Activated T-cell treated with anti-CD3 and anti-CD28 coated beads, Interleukin-2, amount 50 U/mL, for 1 hour (primary cell): ENCODE measurements at places on chromosomes 7 and 10.

GRCh38 chr7:96233528-96234154, 88.3 kb downstream of the SLC25A13 start:
- no peak for DNase-seq

- peak; percentile 51 for DNase-seq
Observed at GRCh38 chr7:150631866-150632864, at the start of gene GIMAP6. GIMAP6 (minus strand) TSS chr7:150632385; CDS start chr7:150630142, 2,243 bp downstream.

DNA sequence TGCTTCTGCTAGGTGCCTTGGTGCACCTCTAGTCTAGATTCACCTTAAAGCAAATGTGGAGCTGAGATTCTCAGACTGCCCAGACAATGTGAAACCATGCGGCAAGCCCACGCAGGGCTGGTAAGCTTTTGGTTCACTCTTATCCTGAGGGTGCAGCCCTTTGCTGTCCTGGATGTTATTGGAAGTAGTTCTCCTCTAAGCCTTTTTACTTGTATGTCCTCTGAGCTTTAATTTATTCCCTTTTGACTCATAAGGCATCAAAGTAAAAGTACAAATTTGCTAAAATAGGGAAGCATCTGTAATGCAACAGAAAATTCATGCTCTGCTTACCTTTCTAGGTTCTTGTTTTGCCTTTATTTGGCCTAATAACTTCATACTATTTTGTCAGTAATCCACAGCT, 186.8 kb downstream of the MACC1 start:
- no peak for DNase-seq

DNA sequence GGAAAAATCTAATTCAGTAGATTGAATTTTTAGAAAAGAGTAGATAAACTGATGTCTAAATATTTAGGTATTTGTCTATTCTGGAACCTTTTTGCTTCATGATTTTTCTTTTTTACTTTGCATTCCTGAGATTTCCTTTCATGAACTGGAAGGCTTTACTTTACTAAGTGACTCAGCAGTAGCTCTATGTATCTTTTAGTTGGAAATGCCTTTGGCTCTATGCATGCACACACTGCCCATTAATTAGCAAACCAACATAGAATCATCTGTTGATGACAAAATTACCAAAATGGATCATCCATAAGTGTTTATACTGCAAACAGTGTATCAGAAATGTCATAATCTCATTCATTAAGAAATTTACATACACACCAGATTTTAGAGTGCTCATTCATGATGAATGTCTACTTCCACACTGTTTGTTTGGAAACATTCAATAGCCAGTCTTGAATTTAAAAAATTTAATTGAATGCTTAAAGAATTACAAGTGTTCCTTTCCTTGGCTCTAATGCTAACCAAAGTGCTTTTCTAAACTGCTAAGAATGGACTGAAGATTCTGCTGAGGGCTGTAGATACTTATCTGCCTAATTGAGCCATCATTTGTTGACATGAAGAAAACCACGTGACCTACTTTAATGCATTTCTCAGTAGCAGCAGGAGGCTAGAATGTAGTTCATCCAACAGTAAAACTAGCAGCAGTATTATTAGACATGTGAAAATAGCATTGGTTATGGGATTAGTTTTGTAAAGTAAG, 282.0 kb downstream of the ADK start:
- DNase-seq = no peak

DNA sequence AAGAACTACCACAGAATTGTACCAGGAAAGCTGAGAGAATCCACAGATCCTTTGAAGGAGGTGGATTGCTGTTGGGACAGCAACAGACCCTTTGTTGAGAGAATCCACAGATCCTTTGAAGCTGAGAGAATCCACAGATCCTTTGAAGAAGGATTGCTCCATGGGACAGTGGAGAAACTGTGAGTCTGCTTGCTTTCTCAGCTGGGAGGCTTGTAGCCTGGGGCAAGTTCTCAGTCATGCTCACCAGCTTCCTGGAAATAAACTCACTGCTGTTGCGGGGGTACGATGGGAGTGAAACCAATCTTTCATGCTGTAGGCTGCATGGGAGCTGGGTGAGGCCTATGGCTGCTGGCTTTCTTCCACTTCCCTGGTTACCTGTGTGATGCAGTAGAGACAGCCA, 106.3 kb downstream of the C7orf25 start:
- no peak for DNase-seq

DNA sequence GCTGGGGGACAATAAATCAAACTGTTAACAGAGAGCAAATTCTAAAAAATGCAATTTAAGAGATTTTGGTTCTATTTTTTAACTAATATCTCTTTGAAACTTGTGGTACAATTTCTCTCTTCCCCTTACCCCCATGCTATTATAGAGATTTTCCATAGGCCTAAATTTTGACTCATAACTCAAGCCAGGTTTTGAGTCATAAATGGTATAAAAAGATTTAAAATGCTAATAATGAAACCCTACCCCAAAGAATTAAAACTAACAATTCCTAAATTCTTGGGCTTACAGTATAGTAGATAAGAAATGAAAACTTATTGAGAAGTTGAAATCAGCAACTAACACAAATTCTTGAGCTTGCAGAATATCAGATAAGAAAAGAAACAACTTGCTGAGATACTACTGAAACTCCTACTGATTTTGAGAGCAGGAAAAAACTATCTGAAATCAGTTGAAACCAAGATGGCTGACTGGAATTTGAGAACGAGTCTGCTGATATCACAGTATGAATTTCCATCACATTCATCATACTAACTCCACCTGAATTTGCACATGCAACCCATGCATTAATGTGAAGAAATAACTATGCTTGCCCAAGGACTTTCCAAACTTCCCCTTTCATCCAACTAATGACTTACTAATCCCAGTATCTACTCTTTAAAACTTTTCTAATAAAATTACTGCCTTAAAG, 36.3 kb downstream of the POT1 start:
- DNase-seq = no peak

DNA sequence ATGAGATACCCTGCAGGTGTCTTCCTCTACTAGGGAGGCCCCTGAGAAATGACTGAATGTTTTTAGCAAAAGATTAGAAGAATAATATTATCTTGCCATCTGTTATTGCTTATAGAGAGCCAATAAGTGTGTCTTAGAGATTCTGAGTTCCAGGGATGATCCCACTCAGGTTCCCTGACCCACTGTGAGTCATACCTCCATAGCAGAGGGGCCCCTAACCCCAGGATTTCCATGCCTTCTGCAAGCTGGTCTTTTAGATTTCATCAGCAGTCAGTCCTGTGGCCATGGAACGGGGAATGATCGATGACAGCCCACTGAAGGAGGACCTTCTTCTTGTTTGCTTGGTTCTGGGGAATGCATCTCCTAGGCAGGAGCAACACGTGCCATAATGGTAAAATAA, 333.4 kb downstream of the KCNMA1 start:
- no peak for DNase-seq

- peak; percentile 70 for DNase-seq
Observed at GRCh38 chr10:3782451-3783315, 2.3 kb downstream of the KLF6 start.

DNA sequence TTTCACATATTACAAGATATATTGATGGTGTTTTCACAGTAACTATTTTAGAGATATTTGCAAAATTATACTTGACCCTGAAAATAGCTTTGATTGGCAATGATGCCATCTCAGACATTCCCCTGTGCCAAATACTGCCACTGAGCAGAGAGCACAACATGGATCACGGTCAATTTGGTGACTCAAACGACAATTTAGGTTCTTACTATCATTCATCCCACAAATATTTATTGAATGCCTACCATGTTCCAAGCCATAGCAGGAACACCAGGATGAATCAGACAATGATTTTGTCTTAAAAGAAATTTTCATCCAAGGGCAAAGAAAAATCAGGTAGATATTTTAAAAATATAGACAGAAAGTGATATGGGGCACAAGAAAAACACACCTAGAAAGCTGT, 153.2 kb upstream of the ADO start:
- no peak for DNase-seq

GRCh38 chr7:77459311-77459726, 43.2 kb upstream of the GSAP start:
- no peak for DNase-seq

DNA sequence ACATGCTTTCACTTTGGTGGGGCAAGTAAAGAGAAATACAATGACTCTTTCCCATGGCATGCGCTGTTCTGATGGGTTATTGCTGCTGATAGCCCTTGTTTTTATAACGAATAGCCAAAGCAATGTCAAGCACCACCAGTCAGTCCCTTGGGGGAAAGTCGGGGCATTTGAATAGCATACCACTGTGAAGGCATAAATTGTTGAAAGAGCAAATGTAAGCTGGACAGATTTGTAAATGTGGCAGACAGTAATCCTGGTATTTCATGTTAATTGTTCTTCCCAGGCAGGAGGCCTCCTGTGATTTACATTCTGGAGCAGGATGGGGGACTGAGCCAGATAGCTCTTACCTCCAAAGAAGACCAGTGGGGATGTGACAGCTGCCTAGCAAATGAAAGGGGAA, 293.3 kb downstream of the ADRA2A start:
- no peak for DNase-seq

GRCh38 chr7:102140952-102141370, 145.7 kb upstream of the SH2B2 start:
- DNase-seq = no peak

DNA sequence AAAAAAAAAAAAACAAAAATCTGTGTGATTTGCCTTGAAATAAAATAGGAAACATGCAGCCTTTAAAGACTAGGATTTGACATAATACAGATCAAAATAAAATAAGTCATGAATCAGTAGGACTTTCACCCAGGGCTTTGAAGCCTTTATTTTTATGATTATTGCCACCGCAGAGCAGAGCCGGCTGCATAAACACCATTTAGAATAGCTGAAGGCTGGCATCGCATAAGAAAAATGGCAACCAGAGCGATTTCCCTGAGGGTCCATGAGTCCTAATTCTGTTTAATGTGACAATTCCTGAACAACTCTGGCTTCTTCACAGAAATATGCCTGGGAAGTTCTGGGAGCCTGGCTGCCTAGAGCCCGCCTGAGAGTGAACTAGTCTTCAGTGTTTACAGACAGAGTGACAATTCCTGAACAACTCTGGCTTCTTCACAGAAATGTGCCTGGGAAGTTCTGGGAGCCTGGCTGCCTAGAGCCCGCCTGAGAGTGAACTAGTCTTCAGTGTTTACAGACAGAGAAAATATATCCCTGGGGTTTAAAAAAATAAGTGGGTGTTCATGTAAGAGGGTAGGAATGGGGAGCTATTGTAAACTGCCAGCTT, 112.0 kb downstream of the EEPD1 start:
- no peak for DNase-seq

GRCh38 chr10:89351412-89351779, 23.6 kb downstream of the IFIT3 start:
- DNase-seq = no peak

- no peak for DNase-seq
Observed at GRCh38 chr10:113007821-113008220, 57.8 kb downstream of the TCF7L2 start.

DNA sequence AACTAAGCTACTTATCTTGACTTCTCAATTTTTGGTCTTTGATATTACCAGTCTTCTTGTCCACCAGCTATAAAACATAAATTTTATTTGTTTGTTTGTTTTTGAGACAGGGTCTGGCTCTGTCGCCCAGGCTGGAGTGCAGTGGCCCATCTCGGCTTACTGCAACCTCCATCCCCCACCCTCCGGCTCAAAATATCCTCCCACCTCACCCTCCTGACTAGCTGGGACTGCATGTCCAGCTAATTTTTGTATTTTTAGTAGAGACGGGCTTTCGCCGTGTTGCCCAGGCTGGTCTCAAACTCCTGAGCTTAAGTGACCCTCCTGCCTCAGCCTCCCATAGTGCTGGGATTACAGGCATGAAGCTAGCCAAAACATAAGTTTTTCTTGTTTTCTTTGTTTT, 7.5 kb downstream of the MARCHF5 start:
- no peak for DNase-seq

- no peak for DNase-seq
Observed at GRCh38 chr10:121540732-121541395, 57.4 kb downstream of the FGFR2 start.

- DNase-seq = no peak
Observed at GRCh38 chr7:47320296-47320695, 261.6 kb downstream of the TNS3 start.

DNA sequence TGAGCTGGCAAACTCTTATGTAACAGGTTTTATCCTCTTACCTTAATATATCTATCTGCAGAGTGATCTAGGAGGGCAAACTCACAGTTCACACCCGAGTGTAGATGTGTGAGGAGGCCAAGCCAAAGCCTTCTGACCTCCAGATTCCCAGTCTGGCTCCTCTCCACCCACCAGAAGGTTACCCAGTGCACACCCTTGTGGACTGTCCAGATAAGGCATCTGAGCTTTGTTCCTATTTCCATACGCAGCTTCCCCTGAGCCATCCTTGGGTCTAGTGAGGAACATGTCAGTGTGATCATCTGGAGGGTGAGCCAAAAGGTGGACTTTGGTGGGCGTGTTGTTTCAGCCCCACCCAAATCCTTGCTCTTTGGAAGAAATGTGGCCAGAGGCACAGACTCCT, 203.0 kb upstream of the MEOX2 start:
- no peak for DNase-seq

- no peak for DNase-seq
Observed at GRCh38 chr7:100210805-100211204, 8.9 kb upstream of the PVRIG start.

- peak; percentile 40 for DNase-seq
Observed at GRCh38 chr7:2084331-2084730, 148.4 kb downstream of the MAD1L1 start.

DNA sequence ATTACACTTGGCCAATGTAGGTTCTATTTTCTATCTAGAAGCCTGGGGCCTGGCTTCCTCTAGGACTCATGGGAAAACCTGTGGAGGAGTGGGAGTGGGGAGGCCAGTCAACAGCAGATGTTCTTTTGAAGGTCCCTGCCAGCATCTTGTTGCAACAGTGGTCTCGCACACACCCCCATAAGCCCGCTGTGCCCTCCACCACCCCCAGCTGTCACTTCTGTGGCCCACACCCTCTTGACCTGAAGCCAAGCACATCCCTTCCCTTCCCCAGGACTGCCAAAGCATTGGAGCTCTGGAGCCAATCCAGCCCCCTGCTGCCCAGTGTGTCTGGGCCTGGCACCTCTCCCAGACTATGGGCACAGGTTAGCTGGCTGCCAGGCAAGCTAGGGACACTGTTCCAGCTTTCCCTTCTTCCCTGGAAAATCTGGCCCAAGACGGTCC, 1.9 kb upstream of the STX1A start:
- no peak for DNase-seq

- no peak for DNase-seq
Observed at GRCh38 chr10:31000071-31000782, 31.4 kb downstream of the ZNF438 start.

- no peak for DNase-seq
Observed at GRCh38 chr10:17200001-17200911, 1.2 kb downstream of the TRDMT1 start.
